ENCODE measurements at places on chromosomes 5 and 9. TPM values are rescaled to one million over a fixed set of nuclear protein-coding genes. Genes with fewer than 3 reads are reported as not detected.

TOR2A gene
- total RNA-seq: 17.7 TPM

DNA sequence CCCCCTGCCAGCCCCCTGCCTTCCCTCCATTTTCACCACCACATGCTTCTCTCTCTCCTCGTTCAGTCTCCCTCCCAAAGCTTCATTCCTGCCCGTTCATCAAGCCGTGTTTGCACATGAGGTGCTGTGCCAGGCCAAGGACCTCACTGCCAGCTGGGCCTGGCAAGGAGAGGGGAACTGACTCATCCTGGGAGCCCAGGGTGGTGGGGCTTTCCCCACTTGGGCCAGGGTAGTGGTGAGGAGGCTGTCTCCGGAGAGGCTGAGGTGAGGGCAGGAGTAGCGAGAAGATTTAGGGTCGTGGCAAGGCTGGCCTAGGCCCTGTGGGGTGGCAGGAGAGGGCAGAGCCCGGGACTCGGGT is 30.4 kb upstream of the NOTCH1 start:
- no peaks in the 10 kb centered on the region for H3K4me1 ChIP-seq
- no peaks in the 10 kb centered on the region for H3K36me3 ChIP-seq
- no peak overlapping the region for H3K27ac ChIP-seq
- no peak for DNase-seq

GRCh38 chr5:91978221-91978882 is 595.2 kb upstream of the ARRDC3 start:
- no peak overlapping the region for H3K27ac ChIP-seq
- DNase-seq: no peak
- H3K36me3 ChIP-seq: no peaks in the 10 kb centered on the region
- H3K27me3 ChIP-seq: no peaks in the 10 kb centered on the region

DNA sequence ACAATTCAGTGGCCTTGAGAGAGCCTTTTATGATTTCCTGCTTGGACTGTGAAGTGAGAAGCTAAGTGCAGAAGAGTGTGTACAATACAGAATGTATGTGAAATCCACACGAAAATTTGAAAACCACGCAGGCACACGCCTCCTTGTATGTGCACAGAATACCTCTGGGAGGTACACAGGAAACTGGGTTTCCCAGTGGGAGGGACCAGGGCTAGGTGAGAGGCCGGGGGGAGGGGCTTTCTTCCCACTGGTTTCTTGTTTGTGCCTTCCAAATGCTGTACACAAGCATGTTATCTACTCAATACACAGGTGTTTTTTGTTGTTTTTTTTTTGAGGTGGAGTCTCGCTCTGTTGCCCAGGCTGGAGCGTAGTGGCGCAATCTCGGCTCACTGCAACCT is 16.1 kb downstream of the C9orf50 start:
- H3K4me3 ChIP-seq: no peak overlapping the region
- peaks cover 24% of the 10 kb centered on the region for H3K4me1 ChIP-seq
- no peak for DNase-seq
- peaks cover 3% of the 10 kb centered on the region for H3K27me3 ChIP-seq
- no peak overlapping the region for H3K27ac ChIP-seq
- no peaks in the 10 kb centered on the region for H3K36me3 ChIP-seq

DNA sequence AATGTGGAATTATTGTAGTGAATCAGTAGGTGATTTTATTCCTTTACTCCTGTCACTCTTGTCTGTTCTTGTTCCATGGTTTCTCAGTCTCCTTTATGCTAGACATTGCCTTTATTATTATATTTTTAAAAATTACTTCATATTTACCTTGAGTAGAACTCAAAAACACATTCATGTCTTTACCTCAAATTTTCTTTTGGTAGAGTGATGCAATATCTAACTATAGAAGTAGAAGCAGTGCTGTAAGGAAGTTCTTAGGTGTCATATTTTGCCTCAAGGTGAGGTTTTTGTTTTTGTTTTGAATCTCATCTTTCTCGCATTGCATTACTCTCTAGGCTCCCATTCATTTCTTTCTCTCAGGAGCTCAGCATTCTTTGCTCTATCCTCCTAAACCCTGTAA is 12.2 kb downstream of the IPO11 start:
- peaks cover 10% of the 10 kb centered on the region for H3K36me3 ChIP-seq
- peaks cover 16% of the 10 kb centered on the region for H3K4me1 ChIP-seq
- no peak overlapping the region for H3K27ac ChIP-seq
- no peaks in the 10 kb centered on the region for H3K27me3 ChIP-seq

GRCh38 chr5:113027431-113027830 is 50.8 kb downstream of the DCP2 start:
- H3K4me1 ChIP-seq: peaks cover 11% of the 10 kb centered on the region
- no peak overlapping the region for H3K27ac ChIP-seq
- peaks cover 19% of the 10 kb centered on the region for H3K36me3 ChIP-seq
- H3K4me3 ChIP-seq: no peak overlapping the region

DNA sequence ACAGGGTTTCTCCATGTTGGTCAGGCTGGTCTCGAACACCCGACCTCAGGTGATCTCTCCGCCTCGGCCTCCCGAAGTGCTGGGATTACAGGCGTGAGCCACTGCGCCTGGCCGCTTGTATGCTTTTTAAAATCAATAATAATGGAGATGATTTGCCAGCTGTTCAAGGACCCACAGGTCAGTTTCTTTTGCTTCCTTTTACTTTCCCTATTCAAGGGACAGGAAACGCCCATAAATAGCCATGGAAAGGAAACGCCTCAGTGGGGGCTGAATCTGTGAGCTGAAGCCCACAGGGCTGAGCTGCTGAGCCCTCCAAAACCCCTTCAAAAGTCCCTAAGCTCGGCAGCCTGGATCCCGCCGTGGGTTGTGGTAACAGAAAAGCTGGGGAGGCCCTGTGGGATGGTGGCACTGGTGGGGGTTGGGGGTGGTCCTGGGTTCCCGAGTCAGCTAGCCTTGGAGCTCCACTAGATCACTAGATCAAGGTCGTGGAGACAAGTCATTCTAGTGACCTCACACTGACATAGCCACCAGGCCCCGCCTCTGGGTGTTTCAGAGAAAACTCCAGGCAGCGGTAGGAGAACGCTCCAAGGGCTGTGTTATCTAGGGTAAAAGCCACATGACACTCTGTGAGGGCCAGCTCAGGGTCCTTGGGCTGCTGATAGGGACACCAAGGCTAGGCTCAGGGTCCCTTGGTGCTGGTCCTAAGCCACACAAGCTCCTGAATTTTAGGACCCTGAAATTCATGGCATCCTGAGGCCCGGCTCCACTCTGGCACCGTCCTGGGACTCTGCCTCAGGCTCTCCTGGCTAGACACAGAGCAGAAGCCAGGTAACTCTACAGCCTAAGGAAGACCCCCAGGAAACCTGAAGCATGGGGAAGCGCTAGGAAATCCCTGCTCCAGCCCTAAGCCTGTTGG is 18.0 kb upstream of the DUSP1 start:
- H3K27me3 ChIP-seq: no peaks in the 10 kb centered on the region
- no peaks in the 10 kb centered on the region for H3K36me3 ChIP-seq
- peak; percentile 38 for DNase-seq
- no peak overlapping the region for H3K4me3 ChIP-seq
- no peak overlapping the region for H3K27ac ChIP-seq
- H3K4me1 ChIP-seq: peaks cover 3% of the 10 kb centered on the region

ADAMTSL2 gene
- 0.34 TPM for total RNA-seq

DNA sequence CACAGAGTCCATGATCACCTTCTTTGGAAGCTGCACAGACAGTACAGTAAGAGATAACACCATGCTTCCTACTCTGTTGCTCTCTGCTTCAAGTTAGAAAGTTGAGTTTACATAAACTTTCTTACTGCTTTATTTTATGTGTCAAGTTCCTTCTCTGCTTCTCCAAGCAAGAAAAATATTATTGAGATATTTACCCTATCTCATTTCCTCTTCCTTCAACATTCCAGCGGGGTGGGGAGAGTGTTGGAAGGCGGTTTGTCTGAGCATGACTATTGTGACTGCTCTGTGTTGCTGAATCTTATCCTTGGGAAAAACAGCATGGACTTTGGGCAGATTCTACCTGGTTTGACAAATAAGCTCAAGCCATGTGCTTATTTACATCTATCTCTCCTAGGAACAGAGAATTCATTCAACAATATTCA is 66.9 kb upstream of the EPB41L4A start:
- H3K27ac ChIP-seq: no peak overlapping the region
- no peaks in the 10 kb centered on the region for H3K4me1 ChIP-seq
- DNase-seq: no peak
- H3K36me3 ChIP-seq: no peaks in the 10 kb centered on the region
- peaks cover 10% of the 10 kb centered on the region for H3K27me3 ChIP-seq

PCDHB7 gene
- not detected for total RNA-seq

CCDC183 gene
- total RNA-seq: 0.43 TPM

GRCh38 chr5:94694671-94695070 is 76.2 kb downstream of the SLF1 start:
- no peak overlapping the region for H3K27ac ChIP-seq
- H3K36me3 ChIP-seq: peaks cover 3% of the 10 kb centered on the region
- no peak for DNase-seq
- H3K4me3 ChIP-seq: no peak overlapping the region
- H3K27me3 ChIP-seq: no peaks in the 10 kb centered on the region

FOXD4L5 gene
- total RNA-seq: not detected

DNA sequence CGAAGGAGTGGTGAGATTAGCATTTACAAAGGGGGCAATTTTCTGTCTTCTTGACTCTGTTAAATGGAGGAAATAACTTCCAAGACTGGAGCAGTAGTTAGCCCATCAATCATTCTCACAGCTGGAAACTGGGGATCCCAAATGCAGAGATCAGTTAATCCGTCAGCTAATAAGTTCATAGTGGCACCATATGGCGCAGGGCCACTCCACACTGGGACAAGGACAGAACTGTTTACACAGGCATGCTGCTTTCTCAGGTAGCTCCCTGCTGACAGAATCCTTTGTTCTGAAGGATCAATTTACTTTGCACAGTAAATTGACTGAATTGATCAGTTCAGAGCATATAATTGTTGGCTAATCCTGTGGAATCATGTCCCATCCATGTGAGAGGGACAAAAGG is 395.7 kb downstream of the TMEM161B start:
- no peaks in the 10 kb centered on the region for H3K4me1 ChIP-seq
- H3K4me3 ChIP-seq: no peak overlapping the region
- H3K27me3 ChIP-seq: no peaks in the 10 kb centered on the region
- no peak overlapping the region for H3K27ac ChIP-seq

DNA sequence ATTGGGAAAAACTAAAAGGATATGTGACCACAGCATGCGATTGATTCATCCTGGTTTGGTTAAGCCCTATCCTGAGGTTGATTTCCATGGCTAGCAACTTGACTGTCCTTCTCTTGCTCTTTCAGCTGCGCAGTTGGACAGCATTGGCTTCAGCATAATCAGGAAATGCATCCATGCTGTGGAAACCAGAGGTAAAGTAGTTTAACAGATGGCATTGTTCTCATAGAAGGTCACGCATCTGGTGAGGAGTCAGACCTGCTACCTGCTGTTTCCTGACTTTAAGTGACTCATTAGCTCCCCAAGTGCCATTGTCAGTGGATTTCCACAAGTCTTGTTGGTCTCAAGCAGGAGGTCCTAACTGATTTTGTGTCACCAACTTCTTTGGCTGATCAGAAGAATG is 266.9 kb downstream of the ARHGAP26 start:
- H3K36me3 ChIP-seq: peaks cover 40% of the 10 kb centered on the region
- H3K4me3 ChIP-seq: no peak overlapping the region
- H3K4me1 ChIP-seq: peaks cover 64% of the 10 kb centered on the region
- H3K27me3 ChIP-seq: no peaks in the 10 kb centered on the region
- no peak for DNase-seq

DNA sequence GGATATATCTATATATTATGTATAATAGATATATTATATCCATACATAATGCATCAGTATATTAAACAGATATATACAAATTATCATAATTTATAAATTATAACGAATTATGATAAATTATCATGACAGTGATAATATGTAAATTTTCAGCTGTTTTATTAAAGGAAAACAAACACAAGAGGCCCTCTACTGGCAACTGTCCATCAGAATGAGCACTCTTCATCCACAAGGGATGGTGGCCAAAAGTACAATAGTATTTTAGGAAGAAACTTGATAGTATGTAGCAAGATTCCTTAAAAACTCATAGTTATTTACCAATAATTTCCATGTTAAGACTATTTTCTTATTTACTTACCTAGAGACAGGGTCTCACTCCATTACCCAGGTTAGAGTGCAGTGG is 113.3 kb upstream of the LPAR1 start:
- no peaks in the 10 kb centered on the region for H3K4me1 ChIP-seq
- no peak overlapping the region for H3K4me3 ChIP-seq
- no peaks in the 10 kb centered on the region for H3K27me3 ChIP-seq
- DNase-seq: no peak

- no peaks in the 10 kb centered on the region for H3K36me3 ChIP-seq
- H3K27ac ChIP-seq: no peak overlapping the region
- no peaks in the 10 kb centered on the region for H3K27me3 ChIP-seq
- no peaks in the 10 kb centered on the region for H3K4me1 ChIP-seq
Measured at GRCh38 chr5:151967865-151968264, 43.2 kb upstream of the GLRA1 start.

DNA sequence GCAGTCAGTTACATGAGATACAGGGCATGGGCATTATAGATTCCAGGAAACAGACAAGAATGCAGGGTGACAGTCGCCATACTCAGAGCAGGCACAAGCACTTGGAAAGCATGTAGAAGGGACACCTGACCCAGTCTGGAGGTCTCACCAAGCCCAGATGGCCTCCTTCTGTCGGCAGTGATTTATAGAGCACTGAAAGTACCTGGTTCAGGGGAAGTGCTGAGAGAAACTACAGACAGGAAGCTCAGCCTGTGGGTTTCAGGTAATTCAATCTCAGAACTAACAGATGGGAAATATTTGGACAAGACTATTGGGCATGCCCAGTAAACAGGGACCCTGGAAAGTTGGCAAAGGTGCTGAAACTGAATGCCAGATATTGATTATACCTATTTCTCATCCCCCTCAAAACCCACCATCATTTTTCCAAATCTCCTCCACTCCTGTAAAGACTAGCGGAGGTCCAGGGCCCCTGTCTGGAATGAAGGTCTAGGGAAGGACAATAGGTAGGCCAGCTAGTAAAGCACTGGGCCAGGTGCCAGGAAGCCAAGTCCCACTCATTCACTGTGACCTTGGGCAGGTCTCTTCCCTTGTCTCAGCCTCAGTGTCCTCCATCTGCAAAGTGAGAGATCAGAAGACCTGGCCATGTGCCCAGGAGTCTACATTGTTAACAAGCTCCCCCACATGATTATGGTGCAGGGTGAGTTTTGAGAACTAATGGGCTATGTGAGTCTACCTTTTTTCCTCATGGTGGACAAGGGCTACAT is 26.9 kb downstream of the KLHL3 start:
- H3K27me3 ChIP-seq: no peaks in the 10 kb centered on the region
- peaks cover 2% of the 10 kb centered on the region for H3K4me1 ChIP-seq
- H3K36me3 ChIP-seq: peaks cover 40% of the 10 kb centered on the region
- no peak overlapping the region for H3K4me3 ChIP-seq

GRCh38 chr5:103424453-103425205 is 138.0 kb downstream of the NUDT12 start:
- H3K36me3 ChIP-seq: no peaks in the 10 kb centered on the region
- no peak overlapping the region for H3K4me3 ChIP-seq
- H3K27ac ChIP-seq: no peak overlapping the region
- peaks cover 22% of the 10 kb centered on the region for H3K27me3 ChIP-seq

PCDHB4 gene
- total RNA-seq: not detected

Measured in activated naive CD8-positive, alpha-beta T cell treated with anti-CD3 and anti-CD28 coated beads for 36 hours (primary cell).